ENCODE measurements at places on chromosomes 12 and 14.
A peak's percentile ranks its signal among the peaks of the same experiment; 100 is the strongest.

- no peak for DNase-seq
Measured at GRCh38 chr12:1204581-1205121, 213.6 kb downstream of the ERC1 start.

- DNase-seq = no peak
Measured at GRCh38 chr14:79631276-79631675, 580.0 kb downstream of the DIO2 start.

DNA sequence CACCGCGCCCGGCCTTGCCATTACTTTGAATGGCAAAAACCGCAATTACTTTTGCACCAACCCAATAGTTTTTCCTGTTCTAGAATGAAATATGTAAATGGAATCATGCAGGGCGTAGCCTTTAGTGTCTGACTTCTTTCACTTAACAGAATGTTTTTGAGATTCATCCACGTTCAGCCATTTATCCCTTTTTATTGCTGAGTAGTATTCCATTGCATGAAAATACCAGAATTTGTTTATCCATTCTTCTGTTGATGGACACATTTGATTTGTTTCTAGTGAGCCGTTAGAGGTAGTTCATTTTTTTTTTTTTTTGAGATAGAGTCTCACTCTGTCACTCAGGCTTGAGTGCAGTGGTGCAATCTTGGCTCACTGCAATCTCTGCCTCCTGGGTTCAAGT lies 90.6 kb downstream of the SLC25A47 start:
- DNase-seq = no peak

DNA sequence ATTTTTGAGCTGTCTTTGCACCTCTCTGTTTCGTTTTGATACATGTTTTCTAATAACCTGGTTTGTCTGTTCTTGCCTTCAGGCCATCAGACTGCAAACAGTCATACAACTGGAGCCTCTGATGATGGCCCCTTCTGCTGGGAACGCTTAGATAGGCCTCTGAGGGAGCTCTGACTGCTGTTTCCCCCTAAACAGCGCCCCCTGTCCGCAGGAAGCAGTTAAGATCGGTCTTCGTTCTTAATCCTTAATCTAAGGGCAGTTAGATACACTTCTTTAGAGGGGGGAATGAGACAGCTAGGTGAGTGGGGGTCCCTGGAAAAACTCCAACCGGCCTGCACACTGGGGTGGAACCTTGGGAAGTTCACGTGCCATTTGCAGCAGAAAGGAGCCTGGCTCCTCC lies 1338.8 kb upstream of the SEL1L start:
- no peak for DNase-seq

GRCh38 chr14:20617138-20618003 lies 24.1 kb downstream of the OR6S1 start:
- no peak for DNase-seq

GRCh38 chr12:8852119-8852518 lies 29.7 kb downstream of the A2ML1 start:
- no peak for DNase-seq

DNA sequence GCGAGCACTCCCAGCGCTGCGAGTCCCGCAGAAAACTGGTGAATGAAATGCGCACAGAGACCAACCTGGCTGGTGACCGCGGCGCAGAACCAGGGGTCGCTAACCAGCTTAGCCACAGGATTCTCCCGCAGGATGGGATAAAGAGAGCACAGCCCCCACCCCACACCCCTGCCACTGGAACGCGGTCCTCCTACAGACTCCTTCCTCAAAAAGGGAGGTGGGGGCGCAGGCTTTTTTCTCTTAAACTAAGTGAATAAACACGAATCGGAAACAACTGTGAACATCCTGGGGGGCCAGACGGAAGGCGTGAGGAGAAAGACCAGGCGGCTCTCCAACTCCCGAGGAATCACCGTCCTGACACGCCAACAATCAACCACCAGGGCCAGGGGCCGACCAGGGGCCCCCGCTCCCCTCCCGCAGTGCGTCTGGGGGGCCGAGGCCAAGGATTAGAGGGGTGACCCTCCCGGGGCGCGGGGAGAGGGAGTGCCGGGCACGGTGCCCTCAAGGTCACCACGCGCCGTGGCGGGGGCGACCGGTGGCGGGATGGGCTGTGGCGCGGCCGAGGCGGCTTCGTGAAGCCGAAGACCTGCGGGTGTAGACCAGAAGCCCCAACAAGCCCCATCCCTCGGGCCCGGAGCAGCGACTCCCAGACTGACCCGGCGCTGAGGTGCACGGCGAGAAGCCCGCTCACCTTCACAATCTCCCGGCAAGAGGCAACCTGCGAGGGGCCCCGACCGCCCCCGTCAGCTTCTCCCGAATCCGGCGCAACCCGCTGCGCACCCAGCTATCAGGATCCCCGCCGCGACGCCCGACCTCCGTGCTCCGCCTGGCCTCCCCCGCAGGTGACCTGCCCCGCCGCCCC lies 704 bp downstream of the ATP2B1 start:
- peak; percentile 28 for DNase-seq

- no peak for DNase-seq
Measured at GRCh38 chr12:14213542-14213941, 151.9 kb upstream of the ATF7IP start.

- no peak for DNase-seq
Measured at GRCh38 chr14:47524524-47524923, 150.9 kb downstream of the MDGA2 start.

DNA sequence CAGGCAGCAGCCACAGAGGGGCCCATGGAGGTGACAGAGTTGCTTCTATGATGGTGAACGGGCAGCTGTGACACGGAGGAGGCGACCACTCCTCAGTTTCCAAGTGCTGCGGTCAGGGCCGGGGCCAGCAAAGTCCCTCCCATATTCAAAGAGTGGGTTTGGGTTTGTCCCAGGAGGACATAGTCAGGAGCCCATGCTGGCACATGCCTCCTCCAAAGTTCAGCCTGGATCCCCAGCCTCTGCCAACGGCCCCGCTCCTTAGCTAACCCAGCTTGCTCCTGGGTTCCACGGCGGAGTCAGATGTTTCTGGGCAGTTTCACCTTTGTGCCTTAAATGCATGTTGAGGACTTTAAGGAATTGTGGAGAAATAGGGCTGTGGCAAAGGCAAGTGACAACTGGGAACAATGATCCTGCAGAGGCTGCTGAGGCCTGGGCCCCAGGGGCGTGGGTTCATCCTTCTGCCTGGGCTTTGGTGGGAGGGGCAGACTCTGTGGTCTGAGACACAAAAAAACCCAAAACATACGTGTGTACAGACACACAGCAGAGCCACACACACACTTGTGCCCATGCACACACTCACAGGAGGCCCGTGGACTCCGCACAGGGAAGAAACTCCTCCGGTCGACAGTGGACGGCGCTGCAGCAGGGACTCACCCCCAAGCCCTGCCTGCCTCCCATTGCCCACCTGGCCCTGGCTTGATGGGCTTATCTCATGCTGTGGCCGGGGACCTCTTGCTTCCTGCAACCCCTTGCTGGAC lies 399.4 kb downstream of the TMEM121 start:
- no peak for DNase-seq

DNA sequence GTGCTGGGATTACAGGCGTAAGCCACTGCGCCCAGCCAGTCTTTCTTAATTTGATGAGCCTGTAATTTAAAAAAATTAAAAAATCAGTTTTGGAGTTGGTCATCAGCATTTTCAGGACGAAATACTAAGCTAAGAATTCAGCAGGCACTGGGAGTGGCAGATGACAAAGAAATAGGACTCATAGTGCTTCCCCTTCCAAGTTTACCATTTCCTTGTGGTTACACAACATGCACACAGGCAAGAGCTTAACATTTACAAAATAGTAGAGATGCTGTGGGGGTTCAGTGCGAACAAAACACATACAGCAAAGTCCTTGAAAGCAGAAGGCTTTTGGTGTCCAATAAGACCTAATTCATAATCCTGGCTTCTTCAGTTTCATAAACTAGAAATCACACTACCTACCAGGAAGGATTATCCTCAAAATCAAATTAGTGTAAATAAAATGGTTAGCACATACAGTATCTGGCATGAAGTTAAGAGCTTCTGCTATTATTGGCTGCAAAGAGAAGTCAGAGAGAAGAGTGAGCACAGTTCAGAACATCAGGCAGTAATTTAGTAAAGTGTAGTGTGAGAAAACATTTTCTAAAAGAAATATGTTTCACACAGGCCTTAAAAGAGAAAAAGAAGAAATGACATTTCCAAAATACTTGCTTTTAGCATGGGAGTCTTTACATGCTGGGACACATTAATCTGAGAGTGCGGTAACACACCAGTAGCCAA lies 22.2 kb upstream of the KIF21A start:
- DNase-seq = no peak

GRCh38 chr12:15534322-15534721 lies 212.0 kb downstream of the PTPRO start:
- DNase-seq = no peak
